Keratinocyte (primary cell): ENCODE measurements at places on chromosomes 1 and 21.

- no peak for DNase-seq
Observed at GRCh38 chr1:64856553-64856952, 109.8 kb downstream of the JAK1 start.

DNA sequence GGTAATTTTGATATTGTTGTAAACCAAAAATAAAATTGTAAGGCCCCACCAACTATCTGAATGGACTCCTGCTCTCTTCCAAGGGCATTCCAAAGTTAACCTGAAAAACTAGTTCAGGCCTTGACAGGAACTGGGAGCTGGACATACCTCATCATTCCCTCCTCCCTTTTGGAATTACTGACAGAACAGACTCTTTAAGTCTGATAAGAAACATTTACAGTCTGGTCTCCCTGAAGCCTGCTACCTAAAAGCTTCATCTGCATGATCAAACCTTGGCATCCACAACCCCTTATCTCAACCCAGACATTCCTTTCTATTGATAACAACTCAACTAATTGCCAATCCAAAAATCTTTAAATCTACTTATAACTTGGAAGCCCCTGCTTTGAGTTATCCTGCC is 123.8 kb downstream of the TLR5 start:
- no peak for DNase-seq

- DNase-seq: no peak
Observed at GRCh38 chr1:200072636-200073285, 45.3 kb downstream of the NR5A2 start.

DNA sequence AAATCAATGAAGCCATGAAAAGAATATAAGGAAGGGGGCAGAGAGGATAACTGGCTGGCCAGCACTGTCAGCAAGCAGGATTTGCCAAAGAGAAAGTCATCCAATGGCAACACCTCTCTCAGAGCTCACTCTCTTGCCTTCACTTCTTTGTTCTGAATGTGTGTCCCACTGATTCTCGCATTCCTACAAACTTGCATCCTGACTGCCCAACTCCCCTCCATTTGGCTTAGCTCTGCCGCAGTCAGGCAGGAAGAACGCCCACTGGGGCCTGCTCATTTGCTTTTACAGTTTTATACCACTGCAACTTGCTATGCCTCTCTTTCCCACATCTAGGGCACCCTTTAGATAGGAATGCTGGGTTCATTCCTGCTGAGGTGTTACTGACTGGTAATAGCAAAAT is 364.2 kb upstream of the ST6GALNAC5 start:
- no peak for DNase-seq

DNA sequence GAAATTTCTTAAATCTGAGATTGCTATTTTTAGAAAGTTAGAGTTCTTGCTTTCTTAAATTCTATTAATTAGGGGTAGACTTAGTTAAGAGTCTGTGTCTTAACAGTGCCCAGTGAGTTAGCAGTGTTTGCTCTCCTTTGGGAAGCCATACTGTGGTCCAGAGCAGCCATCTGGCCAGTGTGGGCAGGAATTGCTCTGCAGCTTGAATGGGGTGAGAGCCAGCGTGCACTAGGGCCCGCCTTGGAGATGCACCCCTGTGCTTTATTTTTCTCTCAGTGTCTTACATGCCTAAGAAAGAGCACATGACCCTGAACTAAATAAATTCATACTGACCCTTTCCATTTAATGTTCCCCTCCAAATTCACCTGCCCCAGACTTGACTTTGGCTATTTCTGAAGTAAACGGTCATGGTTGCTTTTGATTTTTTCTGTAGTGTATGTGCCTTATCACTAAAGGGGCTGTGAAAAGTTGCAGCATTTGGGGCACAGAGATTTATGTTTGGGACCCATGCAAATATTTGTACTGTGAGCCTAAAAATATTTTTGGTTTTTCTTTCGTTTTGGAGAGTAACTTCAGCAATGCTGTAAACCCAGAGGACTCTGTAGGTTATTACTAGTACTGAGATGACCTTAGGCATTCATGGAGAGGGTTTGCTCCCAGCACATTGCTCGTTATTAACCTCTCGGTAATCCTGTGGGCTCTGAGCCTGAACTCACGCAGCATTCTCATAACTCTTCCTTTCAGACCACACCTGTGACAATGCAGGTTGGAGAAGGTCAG is 21.3 kb upstream of the KCNQ4 start:
- no peak for DNase-seq

DNA sequence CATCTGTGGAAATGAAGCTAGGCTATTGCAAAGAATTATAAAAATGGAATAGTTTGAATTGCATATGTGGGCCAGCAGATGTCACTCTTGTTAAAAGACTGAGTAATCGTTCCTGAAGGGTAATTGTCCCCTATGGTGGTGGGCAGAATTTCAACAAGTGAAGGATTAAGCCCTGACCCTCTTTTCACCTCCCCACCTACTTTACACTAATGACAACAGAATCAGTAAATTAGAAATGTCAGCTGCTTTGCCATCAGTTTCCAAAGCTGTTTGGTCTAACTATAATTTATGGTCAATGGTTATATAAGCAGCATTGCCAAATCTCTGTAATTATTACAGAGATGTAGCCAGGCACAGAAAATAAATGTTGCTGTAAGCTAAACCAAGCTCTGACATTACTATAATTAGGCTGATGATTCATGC is 898.6 kb downstream of the AMY1C start:
- no peak for DNase-seq

DNA sequence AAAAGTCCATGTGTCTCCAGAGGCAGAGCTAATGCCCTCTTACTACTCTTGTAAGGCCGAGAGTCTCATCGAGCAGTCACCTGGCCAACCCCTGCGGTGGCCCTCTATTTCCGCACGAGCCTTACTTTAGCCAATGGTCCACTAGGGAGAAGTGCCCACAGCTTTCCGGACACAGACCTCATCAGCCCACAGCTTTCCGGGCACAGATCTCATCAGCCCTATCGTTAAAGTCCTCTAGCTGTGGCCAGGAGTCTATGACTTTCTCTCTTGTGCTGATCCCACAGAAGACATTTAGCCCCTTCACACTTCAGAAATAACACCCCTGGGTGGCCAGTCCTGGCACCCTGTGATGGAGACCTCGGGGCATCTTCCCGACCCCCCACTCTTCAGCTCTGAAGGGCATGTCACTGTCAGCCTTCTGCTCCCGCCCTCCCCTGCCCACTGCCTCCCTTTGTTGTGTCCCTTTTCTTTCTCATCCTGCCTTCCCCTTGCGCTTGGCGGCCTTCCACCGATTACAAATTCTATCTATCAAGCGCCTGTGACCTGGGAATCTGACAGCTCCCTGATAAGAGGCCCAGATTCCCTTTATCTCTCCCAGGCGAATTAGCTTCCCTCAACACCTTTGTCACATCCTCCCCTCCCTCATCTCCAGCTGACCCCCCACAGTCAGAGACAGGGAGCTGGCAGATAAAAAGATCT is 161.0 kb downstream of the PLXNA2 start:
- DNase-seq: no peak

DNA sequence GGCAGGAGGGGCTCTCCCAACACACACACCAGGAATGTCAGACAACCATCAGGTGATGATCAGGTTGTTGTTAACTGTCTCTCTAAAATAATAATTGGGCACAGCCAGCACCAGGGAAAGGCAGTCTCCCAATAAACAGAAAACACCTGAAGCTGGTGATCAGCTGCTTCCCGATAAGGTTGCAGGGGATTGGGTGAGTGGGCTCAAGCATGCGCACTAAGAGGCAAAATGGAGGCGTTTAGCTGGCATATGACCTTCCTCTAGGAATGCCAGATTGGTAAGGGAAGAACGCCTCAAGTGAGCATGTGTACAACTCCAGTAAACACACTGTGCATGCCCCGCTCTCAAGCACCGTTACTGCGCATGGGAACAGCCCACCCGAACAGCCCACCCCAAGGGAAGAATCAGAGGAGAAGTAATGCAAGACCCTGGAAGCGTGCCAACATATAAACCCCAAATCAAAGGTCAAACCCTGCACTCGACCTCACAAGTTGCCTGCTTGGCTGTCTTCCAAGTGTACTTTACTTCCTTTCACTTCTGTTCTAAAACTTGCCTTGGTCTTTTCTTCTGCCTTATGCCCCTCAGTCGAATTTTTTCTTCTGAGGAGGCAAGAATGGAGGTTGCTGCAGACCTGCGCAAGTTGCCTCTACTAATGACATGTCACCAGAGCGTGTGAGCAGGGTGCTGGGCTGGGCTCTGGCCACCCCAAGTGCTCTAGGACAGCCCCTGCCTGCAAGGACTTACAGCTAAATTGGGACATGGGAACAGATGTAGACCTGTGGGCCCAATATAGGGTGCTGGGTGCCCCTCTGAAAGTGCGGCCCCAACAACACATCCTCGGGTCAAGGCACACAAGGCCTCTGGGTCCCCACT is 200.8 kb downstream of the RHOU start:
- no peak for DNase-seq

DNA sequence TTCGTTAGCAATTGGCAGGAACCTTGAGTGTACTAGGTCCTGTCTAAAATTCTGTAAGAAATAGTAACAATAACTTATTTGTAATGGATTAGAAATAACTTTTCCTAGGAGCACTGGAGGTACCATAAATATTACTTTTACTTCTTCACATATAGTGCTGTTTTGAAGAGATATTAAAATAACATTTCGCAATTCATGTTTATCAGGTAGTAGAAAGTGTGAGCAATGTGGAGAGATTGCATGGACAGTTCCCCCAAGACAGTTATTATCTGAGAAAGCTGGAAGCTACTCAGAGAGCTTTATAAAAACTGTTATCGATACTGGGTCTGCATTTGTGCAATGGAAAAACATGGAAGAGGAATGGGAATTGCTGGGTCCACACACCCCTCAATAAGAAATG is 128.5 kb upstream of the KIF26B start:
- DNase-seq: no peak

- peak; percentile 17 for DNase-seq
Observed at GRCh38 chr1:212402666-212403321, 11.9 kb downstream of the PACC1 start.

GRCh38 chr1:154533952-154534844 is 24.3 kb downstream of the UBE2Q1 start:
- no peak for DNase-seq

GRCh38 chr1:166136699-166137401 is 30.0 kb downstream of the FAM78B start:
- no peak for DNase-seq

DNA sequence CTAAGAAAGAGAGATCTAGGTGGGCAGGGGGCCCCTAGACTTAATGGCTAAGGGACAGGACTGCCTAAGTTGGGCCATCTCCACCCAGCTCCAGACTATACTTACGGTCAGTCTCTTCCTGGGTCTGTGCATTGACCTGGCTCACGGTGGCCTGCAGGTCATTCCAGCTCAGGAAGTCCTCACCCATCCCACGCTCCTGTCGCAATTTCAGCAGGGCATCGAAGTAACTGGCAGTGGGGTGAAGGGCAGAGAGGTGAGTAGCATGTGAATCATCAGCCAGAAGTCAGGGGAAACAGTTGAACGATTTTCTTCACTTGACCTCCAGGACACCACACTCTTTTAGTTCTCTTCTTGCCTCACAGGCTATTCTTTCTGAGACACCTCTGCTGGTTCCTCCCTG is 20.5 kb downstream of the IQGAP3 start:
- DNase-seq: no peak

DNA sequence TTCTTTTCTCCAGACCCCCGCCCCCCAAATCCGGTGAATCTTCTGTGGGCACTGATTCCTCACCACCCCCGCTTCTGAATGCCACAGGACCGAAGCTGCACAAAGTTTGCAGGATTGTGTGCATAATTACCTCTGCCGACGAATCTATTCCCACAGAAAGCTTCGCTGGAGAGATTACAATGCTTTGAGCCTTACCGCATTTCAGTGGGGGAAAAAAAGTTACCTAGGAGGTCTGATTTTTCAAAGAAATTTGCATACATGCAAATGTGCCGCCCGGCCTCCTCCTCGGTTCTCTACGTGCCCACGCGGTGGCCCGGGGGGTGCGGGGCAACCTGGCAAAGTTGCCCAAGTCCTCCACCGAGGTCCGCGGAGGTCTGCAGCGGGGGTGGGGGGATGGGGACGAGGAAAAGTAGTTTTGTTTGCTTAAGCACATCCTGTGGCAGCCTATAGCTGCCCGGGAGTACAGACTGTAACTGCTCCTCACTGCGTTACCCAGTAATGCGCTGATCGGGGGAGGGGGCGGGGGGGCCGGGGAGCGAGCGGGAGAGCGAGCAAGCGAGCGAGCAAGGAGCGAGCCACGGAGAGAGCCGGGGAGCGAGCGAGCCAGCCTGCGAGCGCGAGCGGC is 563 bp upstream of the NFIA start:
- no peak for DNase-seq

DNA sequence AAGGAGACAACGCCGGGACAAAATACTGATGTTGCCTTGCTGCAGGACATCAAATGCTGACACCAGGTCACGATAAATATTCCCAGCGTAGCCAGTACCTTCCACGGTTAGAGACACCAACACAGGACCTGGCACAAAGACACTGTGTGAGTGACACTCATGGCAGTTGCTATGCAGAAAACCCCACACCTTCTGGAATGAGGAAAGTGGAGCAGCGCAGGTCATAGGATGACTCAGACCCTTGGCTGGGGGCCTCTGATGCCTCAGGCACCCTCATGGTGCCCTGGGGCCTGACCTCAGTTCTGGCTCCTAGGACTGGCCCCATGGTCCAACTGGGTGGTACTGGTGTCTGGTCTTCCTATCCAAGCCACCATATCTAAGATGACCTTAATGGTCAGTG is 7.0 kb downstream of the DCST2 start:
- DNase-seq: no peak

GRCh38 chr1:226481133-226481532 is 67.4 kb upstream of the STUM start:
- DNase-seq: no peak

DNA sequence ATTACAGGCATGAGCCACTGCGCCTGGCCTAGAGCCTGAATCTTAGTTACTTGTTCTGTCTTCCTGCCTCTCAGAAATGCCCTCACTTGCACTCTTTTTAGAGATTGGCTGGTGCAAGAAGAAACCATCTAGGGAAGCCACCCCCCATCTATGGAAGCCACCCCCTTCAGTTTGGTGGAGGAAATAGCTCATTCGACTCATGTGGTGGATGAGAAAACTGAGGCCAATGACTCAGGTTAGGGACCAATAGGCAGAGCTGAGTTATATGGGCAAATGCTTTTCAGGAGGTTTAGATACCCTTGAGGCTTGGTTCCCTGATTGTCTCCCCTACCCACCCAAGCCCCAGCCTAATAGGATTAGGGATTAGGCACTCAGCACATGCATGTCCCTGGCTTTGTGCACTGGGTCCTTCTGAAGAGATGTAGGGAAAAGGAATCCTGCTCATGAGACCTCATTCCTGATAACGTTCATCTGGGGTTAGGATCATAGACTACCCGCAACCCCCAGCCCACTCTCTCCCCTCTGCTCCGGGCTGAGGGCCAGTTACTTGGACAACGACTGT is 77.1 kb downstream of the PAX7 start:
- DNase-seq: no peak

GRCh38 chr1:243910607-243911006 is 60.6 kb upstream of the AKT3 start:
- no peak for DNase-seq

GRCh38 chr1:234629026-234629425 is 19.0 kb upstream of the IRF2BP2 start:
- DNase-seq: no peak
